A172 (cell line): ENCODE measurements at places on chromosomes 16 and 17. TPM values are rescaled to one million over a fixed set of nuclear protein-coding genes. Genes with fewer than 3 reads are reported as not detected.

GRCh38 chr16:22648141-22648540 lies 137.4 kb downstream of the NPIPB5 start:
- DNase-seq = no peak

DNA sequence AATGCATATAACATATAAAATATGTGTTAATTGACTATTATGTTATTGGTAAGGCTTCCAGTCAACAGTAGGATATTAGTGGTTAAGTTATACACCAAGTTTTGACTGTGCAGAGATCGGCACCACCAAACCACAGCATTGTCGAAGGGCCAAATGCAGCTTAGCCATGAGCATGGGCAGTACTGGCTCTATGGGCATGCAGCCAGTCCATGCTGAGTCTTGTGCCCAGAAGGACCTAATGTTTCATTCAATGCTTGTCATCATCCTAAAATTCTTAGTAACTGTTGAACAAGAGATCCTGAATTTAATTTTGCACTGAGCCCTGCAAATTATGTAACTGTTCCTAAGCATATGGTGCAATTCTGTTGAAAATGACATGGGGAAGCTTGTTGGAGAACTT lies 233.4 kb upstream of the HS3ST3A1 start:
- no peak for DNase-seq

- DNase-seq = no peak
Observed at GRCh38 chr16:9170470-9170869, 79.0 kb downstream of the HAPSTR1 start.

GRCh38 chr17:78795861-78796516 lies 13.9 kb upstream of the CYTH1 start:
- DNase-seq = no peak

DNA sequence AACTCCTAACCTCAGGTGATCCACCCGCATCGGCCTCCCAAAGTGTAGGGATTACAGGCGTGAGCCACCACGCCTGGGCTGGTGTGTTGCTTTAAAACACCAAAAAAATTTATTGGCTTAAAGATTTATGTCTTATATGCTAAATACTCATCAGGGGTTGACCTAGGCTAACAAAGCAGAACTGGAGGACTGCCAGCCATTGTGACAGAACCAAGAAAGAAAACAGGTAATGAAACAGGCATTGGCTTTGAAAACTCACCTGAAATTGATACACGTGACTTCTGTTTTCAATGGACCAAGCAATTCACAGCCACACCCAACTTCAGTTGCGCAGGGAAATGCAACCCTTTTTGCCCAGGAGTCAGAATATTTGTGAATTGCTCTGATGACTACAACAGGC lies 4.9 kb upstream of the PHAF1 start:
- DNase-seq = no peak

DNA sequence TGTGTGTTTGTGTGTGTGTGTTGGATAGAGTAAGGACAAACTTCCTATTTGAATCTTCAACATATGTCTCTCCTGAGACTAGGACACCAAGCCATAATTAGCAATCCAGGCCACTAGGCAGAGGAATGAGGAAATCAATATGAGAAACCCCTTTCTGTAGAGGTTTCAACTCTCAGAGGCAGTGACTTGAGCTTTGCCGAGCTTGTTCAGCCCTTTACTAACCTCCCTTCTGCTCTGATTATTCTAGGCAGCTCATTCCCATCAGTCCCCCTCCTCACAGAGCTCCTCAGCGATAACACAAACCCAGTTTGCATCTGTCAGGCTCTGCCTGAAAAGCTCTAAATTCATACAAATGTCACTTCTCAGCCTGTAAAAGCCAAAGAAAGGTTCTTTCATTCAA lies 1030.3 kb downstream of the CDH8 start:
- DNase-seq = no peak

DNA sequence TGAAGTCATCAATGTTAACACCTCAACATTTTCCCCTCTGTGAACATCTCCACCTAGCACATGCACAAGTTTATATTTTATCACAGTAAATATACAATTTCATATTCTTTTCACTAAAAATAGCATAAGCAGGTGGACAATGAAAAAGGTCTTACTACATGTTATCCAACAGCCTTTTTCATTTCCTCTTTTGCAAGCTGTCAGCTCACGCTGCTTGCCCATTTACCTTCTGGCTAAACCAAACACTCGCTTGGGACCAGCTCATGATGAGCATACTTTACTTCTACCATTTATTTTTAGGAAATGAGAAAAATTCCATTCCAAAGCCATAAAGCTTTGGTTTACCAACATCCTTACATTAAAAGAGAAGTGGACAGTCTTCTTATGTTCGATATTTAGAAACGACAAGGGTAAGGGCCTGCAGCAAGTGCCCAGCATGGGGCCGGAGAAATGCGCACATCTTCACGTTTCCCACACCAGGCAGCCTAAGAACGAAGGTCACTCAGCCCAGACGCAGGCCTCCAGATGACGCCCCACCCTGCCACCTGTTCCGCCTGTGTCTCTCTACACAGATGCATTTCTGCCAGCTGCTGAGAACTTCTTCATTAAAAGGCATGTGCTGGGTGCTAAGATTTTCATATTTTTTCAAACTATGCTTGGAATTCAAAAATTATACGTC lies 13.9 kb downstream of the SNN start:
- DNase-seq = no peak

DNA sequence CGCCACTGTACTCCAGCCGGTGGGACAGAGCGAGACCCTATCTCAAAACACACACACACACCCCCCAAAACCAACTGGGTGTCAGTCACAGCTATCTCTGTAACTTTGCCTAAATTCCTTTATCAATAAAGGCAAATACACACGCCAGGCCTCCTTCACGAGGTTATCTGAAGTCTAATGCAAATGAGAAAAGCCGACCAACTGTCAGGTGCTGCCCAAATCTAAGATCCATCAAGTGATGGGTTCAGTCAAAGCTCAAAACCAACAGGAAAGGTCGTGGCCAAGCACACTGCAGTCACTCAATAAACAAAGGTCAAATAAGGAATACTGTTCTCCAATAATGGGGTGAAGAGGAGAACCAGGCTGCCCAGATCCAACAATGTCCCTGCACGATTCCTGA lies 1.1 kb downstream of the ANKFY1 start:
- DNase-seq = no peak

GRCh38 chr16:57998486-57998885 lies 2.0 kb downstream of the ZNF319 start:
- peak; percentile 57 for DNase-seq

DNA sequence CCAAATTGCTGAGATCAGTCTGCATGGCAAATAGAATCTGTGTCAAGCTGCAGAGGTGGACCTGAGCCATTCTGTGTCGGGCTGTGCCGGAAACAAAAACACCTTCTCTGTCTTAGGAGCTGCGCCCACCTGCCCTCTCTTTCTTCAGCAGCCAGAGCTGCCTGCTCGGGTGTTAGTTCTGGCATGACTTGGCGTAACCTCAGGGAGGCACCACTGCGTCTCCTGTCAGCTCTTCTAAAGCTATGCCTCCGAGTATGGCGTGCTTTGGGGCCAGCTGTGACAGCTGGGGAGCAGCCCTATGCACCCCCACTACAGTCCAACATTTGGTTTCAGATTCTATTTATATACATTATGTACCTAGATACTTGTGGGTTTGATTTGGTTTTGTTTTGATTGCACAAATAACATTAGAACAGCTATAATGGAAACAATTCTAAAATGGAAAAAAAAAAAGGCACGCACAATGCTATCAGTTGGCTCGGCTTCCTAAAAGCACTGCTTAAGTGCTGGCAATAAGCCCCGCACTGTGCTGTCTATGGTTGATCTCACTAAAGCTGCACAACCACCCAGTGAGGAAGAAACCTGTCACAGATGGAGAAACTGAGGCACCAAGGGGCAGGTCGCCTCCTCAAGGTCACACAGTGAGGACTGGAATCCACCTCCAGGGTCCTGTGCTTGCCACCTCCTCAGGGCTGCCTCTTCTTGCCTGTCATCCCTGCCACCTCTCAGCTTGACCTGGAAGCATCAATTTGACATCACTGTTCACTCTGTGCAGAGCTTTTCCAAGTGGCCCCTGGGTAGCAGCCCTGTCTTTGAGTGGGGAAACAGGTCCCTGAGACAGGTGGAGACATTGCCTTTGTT lies 18.7 kb upstream of the ADGRG1 start:
- no peak for DNase-seq

DNA sequence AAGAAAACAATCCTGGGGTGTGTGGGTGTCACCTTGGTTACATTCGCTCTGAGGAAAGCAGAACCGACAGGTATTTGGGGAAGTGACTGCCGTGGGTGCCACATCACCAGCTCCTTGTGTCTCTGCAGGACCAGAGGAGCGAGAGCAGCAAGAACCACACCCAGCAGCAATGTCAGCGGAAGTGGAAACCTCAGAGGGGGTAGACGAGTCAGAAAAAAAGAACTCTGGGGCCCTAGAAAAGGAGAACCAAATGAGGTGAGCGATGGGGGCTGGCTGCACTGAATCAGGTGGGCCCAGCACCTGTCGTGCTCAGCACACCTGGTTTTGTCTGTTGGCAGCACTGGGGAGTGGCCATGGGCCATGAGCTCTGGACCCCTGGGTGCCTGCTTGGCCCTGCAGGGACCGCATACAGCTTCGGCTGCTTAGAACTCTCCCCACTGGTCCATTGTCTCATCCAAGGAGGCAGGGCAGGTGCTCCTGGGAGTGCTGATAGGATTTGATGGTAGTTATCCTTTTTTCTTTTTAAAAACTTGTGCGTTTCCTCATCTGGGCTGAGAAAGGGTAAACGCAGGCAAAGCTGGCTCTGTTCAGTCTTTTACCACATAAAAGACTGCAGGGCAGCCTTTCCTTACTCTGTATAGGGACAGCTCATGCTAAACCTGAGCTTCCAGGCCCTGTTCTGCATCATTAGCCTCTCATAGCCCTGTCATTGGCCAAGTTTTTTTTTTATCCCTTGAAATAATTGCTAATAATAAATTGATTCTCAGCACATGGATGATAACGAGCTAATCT lies 29.4 kb downstream of the HMOX2 start:
- no peak for DNase-seq

DNA sequence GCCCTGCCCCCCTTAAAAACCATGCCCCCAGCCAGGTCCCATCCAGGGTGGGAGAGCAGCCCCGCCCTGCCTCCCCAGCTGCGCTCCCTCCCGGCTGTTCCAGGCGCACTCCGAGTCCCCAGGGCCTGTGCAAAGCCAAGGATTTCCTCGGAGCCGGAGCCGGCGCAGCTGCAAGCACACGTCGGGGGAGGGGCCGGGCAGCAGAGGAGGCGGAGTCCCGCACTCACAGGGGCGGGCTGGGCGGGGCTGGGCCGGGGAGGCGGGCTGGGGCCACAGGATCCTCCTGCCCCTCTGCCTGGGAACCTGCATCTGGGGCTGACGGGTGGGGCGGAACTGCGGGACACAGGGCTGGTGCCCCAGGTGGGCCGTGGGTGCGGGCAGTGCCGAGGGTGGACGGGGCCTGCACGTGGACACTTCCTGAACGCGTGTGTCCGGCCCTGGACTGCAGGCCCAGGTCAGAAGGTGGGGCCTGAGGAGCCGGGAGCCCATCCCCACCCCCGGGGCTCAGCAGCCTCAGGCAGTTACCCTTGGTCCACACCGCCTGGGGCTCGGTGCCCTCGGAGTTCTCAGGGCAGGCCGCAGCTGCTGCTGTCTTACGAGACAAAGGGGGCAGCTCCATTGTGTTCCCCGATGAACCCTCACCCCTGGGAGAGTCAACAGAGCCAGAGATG lies 24.0 kb upstream of the SSTR5 start:
- no peak for DNase-seq

GRCh38 chr16:66578651-66579531 lies at the start of gene CMTM2:
CMTM2 (plus strand) TSS chr16:66579463; CDS start chr16:66579608, 145 bp downstream.
- DNase-seq = no peak

DNA sequence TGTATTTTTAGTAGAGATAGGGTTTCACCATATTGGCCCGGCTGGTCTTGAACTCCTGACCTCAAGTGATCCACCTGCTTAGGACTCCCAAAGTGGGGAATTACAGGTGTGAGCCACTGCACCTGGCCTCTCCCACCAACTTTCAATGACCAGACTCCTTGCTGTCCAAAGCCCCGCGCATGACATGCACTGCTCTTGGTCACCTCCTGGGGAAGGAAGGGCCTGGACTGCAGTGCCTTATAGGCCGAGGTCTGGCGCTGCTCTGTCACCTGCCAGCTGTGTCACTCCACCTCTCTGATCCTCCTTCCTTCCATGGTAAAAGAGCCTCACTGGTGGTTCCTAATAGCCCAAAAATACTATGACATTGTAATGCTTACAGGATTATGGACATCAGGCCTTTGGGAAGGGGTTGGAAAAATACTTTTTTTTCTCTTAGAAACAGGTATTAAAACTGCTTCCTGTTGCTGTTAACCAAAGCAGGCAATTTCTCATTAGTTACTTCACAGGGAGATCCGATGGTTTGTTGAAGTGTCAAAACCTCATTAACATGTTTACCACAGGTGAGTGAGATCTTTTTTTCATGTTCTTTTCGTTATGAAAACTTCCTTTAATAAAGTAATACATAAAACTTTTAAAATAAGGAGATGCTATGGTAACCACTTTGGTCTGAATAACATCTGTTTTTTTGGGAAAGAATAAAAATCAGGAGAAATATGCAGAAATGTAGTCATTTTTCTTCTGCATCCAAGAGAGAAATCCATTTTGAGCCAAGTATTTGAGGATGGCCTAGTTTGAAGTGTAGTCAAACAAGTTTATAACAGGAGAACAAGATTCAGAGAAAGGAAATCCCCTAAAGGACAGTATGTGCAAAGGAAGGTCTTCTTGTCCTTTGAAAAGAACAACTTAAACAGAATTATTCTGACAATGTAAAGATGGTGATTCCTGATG lies 35.5 kb downstream of the GRB7 start:
- DNase-seq = no peak

- peak; percentile 100 for DNase-seq
Observed at GRCh38 chr16:70750893-70751467, 50.0 kb downstream of the VAC14 start.

GRCh38 chr16:29649588-29650494 lies 13.2 kb upstream of the SPN start:
- DNase-seq = no peak

GRCh38 chr17:58039975-58040374 lies 32.9 kb upstream of the SRSF1 start:
- no peak for DNase-seq

- DNase-seq = no peak
Observed at GRCh38 chr17:13678361-13678760, 76.6 kb upstream of the HS3ST3A1 start.

GRCh38 chr16:21184834-21185233 lies 26.4 kb downstream of the LDAF1 start:
- peak; percentile 55 for DNase-seq

KRT15 gene
- 29.8 and 31.9 TPM in 2 replicates for total RNA-seq

NSF gene
- total RNA-seq = 47.6 and 55.9 TPM in 2 replicates

LIMD2 gene
- total RNA-seq = 43.2 and 75.7 TPM in 2 replicates

TPSD1 gene
- total RNA-seq = not detected in 2 replicates

MT1M gene
- total RNA-seq = not detected in 2 replicates

NXN gene
- total RNA-seq = 4.6 and 7.2 TPM in 2 replicates

NPB gene
- total RNA-seq = 0.77 and 1.8 TPM in 2 replicates

PRR11 gene
- total RNA-seq = 29.4 and 32.5 TPM in 2 replicates

NT5M gene
- 12.3 and 12.7 TPM in 2 replicates for total RNA-seq

SLC38A7 gene
- 20.3 and 20.5 TPM in 2 replicates for total RNA-seq

KRTAP9-1 gene
- total RNA-seq = not detected in 2 replicates

CCL1 gene
- total RNA-seq = not detected in 2 replicates

TLK2 gene
- 56.7 and 65.7 TPM in 2 replicates for total RNA-seq
